ENCODE measurements at places on chromosomes 6 and 20. TPM values are rescaled to one million over a fixed set of nuclear protein-coding genes. Genes with fewer than 3 reads are reported as not detected.

The MRPS26 gene
- 43.6 TPM for total RNA-seq

The BTN1A1 gene
- not detected for total RNA-seq

The SEC23B gene
- total RNA-seq: 53.1 TPM

The C6orf52 gene
- total RNA-seq: not detected

The MCM8 gene
- 2.7 TPM for total RNA-seq

The GTSF1L gene
- not detected for total RNA-seq

The NECAB3 gene
- 10.8 TPM for total RNA-seq

The CST4 gene
- not detected for total RNA-seq

The MAS1 gene
- total RNA-seq: under 0.01 TPM

The MAP1LC3A gene
- total RNA-seq: 5.1 TPM

The BPIFB1 gene
- total RNA-seq: not detected

The PPDPF gene
- 87.3 TPM for total RNA-seq

The CALHM6 gene
- total RNA-seq: 77.8 TPM

The PTPRK gene
- 0.81 TPM for total RNA-seq

The LRRC1 gene
- total RNA-seq: 4.8 TPM

The AIF1 gene
- total RNA-seq: 66.8 TPM

The PPIL6 gene
- total RNA-seq: 2.7 TPM

Measured in hematopoietic multipotent progenitor cell (in vitro differentiated cells).